Activated CD4-positive, alpha-beta T cell treated with anti-CD3 and anti-CD28 coated beads for 48 hours (primary cell): ENCODE measurements at places on chromosomes 4 and X.

DNA sequence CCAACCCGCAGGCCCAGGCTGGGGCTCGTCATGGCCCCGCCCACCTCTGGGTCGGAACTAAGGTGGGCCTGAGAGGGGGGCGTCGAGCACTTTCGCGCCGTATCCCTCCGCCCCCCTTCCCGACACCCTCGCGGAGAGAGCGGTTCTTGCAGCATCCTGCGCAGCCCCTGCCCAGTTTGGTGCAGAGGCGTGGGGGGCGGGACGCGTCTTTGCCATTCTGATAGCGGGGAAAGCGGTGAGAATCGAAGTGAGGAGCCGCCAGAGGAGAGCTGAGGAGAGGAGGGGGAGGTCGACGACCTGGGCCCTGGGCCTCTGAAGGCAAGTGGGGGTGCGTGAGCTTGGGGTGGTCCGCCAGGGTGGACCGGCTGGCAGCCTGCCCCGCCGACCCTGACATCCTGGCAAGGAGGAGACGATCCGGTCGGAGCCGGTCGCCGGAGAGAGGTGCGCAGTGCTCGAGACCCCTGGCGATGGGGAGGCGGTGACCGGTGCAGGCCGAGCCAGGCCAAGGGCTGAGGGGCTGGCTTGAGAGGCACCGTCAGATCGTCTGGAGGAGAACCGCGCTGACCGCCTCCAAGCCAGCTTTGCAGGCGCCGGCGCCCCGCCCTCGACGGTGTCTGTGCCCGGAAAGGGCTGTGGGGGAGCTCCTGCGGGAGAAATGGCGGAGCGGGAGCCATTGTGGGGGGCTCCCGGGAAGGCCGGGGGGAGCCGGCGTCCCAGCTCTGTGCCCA is 25.5 kb downstream of the GPRASP3 start:
- DNase-seq, result peak; percentile 9

- no peak for DNase-seq
Observed at GRCh38 chr4:162461952-162462351, 298.2 kb upstream of the FSTL5 start.

DNA sequence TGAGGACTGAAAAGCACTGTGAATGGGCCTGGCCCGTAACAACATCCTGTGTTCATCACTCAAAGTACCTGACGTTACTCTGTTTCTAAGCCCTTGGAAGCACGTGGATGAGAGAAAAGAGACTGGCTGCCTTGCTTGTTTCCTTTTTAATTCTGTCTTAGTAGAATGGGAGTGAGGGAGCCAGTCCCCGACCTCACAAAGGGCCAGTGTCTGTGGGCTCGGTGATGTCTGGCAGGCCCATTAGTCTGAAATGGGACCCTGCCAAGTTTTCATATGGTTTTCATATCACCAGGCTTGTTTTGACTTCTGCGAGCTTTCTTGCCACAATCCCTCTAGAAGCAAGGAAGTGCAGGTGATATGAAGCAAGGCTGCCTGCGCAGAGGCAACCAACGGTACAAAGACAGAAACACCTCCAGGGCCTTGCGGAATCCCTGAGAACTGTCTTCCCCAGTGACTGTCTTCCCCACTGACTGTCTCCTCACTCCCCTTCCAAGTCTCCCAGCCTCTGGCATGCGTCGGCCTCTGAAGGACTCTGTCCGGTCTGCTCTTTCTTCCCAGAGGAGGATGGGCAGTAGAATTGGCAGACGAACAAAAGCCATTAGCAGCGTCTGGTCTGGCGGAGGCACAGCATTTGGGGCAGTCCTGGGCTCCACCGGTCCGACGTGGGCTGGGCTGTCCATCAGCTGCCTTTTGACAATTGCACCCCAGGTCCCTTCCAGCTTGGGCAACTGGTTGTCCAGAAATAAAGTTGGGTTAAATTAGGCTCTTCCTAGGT is 20.2 kb upstream of the RASL11B start:
- DNase-seq, result no peak

DNA sequence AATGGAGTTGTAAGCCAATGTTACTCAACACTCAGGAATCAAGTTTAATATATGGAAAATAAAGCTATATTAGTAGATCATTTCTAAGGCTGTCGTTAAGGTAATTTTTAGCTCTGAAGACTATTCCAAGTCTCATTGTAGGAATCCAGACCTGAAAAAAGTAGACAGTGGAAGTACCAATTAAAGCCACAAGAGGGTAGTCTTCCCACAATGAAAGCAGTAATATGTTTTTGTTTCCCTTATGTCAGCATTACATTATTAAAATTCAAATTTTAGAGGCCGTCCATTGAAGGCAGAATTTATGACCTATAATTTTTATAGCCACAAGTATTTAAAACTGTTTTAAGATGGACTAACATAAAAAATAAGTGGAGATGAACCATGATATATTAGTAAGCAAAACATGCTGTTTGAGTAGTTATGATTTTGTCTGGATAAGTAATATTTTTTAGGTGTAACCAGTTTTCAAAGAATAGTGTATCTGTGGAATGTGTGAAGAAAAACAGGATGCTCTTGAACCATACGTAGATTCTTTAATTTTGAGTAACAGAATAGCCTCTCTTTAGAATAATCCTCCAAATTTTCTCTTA is 372.6 kb upstream of the TECRL start:
- DNase-seq, result no peak

DNA sequence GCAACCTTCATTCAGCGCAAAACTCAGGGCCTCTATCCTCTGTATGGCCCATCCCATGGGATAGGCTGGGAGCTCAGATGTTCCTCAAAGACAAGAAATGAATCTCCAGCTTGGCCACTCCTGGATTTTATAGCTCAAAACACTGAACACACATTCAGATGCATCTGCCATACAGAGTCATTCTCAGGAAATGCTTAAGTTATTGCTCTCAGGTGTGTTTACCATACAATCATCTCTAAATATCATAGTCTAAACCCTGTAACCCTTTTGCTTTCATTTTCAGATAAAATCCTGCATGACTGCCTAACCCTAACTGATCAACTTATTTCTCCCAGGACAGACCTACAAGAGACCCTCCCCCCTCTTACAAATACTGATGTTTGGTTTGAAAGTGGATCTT is 140.9 kb upstream of the FMR1 start:
- DNase-seq, result no peak

DNA sequence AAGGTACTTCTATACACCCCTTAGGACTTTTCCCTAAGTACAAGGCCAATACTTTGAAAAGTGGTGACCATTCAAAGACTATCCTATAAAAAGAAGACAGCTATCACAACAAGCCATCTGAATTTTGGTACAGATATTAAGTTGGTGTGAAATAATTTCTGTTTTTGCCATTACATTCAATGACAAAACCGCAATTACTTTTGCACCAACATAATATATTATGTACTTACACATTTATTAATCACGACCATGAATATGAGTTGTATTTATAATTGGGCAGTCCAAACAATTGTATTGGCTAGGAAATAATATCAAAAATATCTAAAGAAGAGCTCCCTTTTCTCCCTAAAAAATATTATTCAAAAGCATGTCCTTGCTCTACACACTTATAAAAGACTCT is 215.7 kb downstream of the TMA16 start:
- no peak for DNase-seq

GRCh38 chr4:88821522-88821921 is 123.9 kb upstream of the NAP1L5 start:
- DNase-seq, result no peak

DNA sequence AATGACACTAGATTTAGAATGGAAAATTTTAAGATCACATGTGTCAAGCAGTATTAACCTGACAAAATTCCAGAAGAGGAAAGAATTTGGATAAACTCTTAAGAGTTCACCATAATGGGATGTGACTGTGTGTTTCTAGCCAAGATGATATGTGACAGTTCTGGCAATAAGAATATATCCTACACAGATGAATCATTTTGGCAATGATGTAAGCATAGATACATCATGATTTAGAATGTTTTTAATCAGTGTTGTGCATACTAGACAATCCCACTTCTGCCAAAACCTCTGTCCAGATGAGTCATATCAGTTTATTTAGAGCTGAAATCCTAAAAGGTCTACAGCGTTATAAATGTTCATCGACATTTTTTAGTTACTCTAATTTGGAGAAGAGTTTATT is 48.8 kb downstream of the PTCHD1 start:
- DNase-seq, result no peak

DNA sequence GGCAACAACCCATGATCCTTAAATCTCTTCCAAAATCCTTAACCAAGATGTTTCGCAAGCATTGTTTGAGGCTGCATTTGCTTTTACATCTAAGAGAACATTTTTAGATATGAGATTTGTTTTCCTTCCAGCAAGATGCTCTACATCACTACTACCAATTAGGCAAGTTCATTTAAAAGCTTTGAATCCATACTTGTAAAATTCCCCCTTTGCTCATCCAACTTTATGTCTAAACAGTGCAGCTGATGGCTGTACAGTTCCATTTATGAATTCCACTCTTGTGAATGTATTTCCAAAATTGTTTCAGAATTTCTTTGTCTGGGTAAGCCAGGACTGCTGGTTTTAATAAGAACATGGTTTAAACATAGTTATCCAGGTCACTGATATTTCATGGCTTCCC is 31.5 kb downstream of the RAI2 start:
- no peak for DNase-seq

DNA sequence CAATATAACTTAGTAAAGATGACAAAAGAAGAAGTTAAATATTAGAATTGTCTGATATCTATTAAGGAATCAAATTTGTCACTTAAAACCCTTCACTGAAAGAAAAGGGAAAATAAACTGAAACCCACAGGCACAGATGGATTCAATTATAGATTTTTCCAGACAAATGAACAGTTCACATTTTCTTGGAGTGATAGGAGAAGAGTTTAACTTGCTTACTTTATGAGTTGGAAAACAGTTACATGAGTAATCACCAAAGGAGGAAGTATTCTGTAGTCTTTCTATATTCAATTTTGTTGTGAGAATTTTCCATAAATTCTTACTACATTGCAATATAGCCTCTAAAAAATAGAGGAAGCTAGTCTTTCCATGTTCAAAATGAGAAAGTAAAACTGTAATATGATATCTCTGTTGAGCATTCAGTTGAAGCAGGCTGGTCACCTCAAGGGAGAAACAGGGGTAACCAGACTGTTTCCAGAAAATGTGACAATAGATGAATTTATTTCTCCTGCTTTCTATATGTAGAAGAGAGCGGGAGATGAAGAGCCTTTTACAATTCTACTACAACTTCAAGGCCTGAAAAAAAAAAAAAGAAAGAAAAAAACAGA is 330.3 kb upstream of the EPHA5 start:
- no peak for DNase-seq

- no peak for DNase-seq
Observed at GRCh38 chr4:153418558-153418957, 47.6 kb upstream of the TMEM131L start.

DNA sequence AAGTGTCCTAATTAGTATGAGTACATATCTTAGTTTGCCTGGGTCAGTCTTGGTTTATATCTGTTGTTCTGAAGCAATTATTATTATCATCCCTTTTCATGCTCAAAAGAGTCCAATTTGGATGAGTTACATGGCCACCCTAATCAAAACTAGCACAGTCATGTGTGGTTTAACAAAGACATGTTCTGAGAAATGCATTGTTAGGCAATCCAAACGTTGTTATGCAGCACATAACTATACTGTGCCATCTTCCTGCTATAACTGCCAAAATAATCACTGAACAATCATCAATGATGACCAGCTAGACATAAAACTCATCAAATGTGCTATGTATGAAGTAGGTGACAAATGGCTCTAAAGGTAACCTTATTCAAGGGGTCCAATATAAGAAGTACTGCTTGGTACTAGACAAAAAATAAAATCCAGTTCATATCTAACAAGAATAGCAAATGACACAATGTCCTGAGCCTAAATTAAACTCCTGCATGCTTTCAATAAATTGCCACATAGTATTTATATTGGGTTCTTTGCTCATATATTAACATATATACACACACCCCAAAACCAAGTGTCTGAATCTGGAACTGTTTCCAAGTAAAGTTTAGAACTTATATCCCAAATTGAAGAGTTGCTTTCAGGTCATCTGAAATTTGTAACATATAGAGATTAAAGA is 41.9 kb downstream of the CNOT6L start:
- no peak for DNase-seq
